ENCODE measurements at places on chromosomes 2 and 18.

GRCh38 chr2:200336980-200337615 is 30.6 kb downstream of the SPATS2L start:
- DNase-seq: no peak

GRCh38 chr2:175786471-175787124 is 215.5 kb downstream of the LNPK start:
- DNase-seq: no peak

- no peak for DNase-seq
Measured at GRCh38 chr18:10453806-10454680, at the start of gene APCDD1. APCDD1 (plus strand) TSS chr18:10454635; CDS start chr18:10454982, 347 bp downstream.

- no peak for DNase-seq
Measured at GRCh38 chr18:9325716-9326115, 8.9 kb upstream of the TWSG1 start.

GRCh38 chr2:64479259-64480117 is 25.5 kb downstream of the LGALSL start:
- no peak for DNase-seq

GRCh38 chr2:71807581-71808451 is 339.8 kb downstream of the CYP26B1 start:
- no peak for DNase-seq

DNA sequence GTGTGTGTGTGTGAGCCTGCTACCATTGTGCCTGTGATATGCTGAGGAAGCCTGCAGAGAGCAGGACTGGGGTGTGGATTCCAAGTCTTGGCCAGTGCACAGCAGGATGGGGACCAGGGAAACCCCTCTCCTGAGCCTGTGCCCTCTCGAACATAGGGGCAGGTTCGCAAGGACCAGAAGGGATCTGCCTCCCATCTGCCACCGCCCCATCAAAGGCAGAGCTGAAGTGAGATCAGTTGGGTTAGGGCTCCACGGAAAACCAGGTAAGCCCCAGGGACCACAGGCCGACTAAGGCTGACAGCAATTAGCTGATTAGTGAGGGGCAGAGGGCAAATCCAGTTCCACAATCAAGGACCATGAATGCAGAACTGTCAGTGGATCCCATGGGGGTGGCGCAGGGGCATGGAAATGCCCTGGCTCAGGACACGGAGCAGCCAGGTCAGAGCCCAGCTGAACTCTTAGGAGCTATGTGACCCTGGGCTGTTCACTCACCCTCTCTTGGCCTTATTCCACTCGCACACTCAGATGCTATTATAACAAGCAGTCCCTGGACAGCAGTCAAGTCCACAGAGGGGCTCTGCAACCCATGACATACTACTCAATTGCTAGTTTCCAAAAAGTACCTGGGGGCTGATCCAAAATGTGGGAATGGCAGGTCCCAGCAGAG is 84.2 kb upstream of the ID2 start:
- no peak for DNase-seq

DNA sequence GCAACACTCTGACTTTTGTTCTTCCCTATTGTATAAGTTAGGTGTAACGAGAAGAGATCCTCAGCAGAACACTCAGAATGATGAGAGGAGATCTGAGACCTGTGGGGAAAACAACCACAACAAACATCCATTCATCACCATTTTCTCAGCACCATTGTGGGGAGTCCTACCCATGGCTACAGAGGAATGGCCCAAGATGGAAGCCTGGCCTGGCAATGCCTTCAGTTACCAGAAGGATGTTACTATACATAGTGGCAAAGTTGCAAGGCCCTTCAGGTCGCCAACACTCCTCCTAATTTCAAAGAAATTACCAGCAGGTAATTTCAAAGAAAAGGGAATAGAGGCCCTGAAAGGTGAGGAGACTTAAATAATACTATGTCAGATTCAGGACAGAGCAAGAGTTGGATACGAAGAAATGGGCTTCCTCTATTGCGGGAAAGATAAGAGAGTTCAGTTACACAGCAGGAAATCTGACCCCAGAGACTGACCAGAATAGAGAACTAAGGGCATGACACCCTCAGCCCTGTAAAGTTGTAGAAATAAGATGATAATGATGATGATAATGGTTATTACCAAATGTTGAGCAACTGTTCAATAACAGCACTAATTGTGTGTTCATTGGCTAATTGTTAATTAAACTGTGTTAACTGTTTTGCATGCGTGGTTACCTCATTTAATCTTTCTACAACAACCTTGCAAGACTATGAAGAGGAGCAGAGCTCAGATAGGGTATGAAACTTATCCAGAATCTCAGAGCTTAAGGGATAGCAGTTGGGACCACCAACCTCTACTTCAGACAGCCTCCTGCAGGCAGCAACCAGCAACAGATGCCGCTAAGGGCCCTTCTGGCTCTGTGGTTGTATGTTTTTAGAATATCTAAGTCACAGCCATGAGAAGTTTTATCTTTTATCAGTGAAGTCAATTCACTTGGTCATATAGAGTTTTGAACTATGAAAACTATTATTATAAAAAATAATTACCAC is 37.5 kb downstream of the DHRS9 start:
- no peak for DNase-seq

DNA sequence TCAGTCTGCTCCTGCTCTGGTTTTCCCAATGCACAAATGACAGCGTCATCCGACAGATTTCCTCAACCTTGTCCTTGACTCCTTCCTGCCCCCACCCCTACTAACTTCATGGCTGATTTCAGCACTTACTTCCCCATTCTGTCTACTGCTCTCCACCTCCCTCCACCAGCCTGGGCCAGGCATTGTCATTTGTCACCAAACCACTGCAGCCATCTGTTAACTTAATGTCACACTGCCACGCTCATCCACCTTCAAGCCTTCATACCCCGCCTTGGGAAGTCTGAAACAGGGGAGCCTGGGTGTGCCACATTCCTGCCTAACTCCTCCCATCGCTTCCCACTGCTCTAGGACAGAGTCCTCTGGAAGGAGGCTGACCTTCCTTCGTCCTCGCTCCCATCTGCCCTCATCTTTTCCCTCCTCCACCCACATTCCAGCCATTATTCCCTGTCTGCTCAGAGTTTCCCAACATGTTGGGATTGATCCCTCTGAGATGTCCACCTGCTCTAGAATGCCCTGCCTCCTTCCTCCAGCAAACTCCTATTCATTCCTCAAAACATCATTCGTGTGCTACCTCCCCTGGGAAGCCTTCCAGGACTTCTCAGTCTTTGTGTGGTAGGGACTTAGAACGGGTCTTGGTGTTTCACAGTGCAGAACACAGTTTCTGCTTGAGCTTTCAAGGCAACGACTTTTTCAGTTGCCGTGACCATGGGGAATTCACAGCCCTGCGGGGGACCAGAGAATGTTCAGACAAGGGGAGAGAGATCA is 42.2 kb upstream of the SMAD7 start:
- no peak for DNase-seq

DNA sequence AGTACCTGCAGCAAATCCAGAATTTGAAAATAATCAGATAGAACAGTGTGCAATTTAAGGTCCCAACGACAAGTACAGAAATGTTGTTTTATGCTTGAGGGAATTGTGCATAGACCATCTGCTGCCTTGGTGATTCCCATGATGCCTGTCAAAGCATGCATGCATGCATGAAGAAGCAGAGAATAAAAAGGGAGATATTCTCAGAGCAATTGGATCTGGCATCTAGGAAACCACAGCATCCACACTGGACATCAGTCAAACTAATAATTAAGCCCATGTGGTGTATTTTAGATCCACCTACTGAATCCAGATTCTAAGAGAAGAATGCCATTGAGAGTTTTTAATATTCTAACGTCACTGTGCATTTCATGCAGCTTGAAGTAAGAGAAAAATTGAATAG is 361.2 kb downstream of the FSIP2 start:
- no peak for DNase-seq

DNA sequence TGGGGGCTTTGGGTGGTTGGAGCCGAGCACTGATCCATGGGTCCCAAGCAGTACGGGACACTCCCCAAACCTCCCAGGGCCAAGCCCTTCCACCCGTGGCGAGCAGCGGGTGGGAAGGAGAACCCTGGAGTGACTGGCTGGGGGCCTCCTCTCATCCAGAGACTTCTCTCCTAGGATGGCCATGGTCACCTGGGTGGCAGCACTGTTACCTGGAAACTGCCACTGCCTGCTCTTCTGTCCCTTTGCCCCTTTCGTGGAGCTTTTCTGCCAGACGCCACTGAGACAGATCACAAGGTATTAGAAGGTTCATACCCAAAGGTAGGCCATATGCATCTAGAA is 26.9 kb downstream of the CENPO start:
- no peak for DNase-seq

DNA sequence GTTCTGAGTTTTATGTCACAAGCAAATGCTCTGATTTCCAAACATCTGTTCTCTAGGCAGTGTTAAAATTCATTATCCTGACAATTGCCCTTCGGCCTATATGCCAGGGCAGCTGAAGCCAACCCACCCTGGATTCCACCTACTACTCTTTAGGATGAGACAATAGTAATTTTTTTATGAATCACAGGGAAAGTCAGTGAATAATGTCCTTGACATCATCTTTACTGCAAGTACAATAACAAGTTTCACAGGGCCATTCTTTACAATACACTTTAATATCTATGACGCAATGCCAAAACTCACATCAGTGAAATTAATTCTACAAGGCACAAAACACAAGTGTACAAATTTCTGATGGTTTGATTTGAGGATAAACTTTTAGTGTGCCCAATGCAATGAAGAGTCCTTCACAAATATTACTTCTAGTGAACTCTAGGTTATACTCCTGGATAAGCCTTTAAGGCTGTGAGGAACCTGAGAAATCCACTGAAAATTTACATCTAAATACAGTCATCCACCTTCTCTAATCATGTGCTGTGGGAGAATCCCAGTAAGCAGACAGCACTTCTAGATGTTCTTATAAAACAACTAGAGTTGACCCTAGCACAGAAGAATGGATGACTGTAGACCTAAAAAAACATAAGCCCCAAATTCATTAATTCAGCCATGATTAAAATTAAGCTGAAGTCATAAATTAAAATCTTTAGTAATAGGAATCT is 77.3 kb upstream of the CTLA4 start:
- DNase-seq: no peak

DNA sequence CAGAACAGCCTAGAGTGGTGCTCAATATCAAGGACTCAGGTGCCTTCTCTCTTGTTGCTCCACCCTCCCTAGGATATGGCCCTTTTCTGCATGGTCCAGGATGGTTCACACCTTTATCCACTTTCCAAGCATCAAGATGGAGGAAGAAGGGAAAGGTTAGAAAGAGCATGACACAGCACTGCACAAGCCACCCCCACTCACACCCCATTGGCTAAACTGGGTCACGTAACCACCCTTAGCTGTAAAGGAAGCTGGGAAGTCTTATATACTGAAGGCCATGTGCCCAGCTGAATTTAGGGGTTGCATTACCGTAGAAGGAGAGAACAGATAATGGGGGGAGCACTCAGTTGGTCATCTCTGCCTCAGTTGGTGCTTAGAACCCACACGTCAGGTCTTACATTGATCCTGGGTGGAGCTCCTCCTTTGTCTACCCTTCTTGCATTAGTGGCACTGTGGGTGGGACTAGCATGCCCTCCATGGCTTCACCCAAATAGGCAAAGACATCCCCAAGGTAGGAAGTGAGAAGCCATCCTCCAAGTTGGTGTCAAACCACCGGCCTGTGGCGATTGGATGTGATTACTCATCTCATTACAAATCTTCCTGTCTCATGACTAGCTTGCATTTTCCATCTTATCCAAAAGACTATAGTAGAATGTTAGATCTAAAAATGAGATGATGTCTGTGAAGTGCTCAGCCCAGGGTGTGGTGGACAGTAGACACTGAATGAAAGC is 248.5 kb downstream of the HAUS1 start:
- DNase-seq: no peak

DNA sequence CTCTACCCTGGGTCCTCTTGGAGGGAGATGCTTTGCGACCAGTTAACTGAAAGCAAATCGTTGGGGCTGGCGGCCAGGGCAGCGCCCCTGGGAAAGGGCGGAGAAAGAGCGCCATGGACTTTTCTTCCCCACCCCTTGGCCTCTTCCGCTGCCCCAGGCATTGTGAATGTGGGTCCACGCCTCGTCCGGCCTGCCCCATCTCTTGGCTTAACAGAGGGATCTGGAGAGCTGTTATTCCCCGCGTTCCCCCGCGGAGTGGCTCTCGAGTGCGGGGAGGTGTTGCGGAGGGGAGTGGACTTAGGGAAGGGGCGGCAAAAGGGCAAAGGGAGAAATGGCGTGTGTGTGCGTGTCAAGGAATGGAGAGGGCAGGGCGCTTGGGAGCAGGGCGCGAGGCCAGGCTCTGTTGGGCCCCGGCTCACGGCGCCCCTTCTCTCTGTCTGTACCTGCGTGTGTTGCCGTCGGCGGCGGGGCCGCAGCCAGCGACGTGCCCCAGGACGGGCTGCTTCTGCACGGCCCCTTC is 6.6 kb downstream of the EMX1 start:
- no peak for DNase-seq

- DNase-seq: no peak
Measured at GRCh38 chr2:157442636-157443035, 1.3 kb downstream of the CYTIP start.

- DNase-seq: no peak
Measured at GRCh38 chr18:8623549-8624106, 14.4 kb downstream of the RAB12 start.

DNA sequence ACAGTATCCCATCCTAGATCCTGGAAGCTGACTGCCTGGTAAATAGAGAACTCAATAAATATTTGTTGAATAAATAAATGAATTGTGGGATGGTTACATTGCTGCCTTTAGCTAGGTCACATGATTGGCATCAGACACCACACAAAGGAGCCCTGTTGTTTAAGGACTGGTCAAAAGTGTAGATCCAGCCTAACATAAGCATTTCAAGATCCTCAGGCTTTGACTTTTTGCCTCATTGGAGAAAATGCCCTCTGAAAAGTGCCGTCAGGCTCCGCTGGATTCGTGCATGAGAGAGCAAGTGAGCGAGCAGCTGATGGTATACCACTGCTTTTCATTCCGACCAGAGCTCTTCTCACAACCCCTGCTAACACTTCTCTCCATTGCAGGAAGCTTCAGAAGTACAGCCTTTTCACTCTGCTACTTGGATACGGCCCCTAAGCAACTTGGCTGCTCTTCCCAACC is 1.3 kb upstream of the ZNF24 start:
- DNase-seq: no peak

GRCh38 chr18:72908181-72908580 is 40.4 kb upstream of the NETO1 start:
- DNase-seq: no peak

GRCh38 chr2:125259451-125259850 is 1234.4 kb downstream of the CNTNAP5 start:
- no peak for DNase-seq

DNA sequence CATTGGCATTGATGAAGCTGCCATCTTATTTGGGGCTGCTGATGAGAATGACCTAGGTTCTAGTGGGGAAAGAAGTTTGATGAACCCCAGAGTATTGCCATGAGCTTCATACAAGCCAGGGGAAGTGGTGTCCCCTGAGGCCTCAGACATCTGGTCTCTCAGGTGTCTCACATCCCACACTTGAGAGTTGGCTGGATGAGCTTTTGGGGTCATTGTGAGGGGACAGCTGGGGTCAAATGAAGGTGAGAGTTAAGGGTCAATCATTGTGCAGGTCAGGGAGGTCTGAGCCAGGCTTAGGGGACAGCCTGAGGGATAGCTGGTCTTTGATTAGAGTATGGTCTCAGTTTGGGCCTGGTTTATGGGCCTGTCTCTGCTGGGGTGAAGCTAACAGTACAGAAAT is 336.5 kb downstream of the CYP26B1 start:
- DNase-seq: no peak
